ENCODE measurements at places on chromosomes 7 and 10.

GRCh38 chr10:107232013-107232412 lies 67.5 kb upstream of the SORCS1 start:
- DNase-seq: peak; percentile 10

DNA sequence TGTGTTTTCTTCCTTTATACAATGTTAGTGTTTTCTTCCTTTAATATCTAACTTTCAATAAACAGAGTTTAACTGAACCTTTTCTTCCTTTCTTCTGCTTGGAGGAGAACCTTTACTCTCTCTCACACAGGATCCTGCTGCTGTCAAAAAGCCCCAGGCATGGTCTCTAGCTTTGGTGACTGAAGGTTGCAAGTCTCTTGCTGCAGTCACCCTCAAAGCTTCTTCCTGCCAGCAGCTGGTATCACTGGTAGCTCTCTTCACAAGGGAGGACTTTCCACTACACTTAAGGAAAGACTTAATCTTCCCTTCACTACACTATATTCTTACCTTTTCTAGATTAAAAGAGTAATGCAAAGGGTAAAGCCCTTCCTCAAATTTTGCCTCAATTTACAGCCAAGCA lies 153.4 kb downstream of the SGMS1 start:
- DNase-seq: no peak

DNA sequence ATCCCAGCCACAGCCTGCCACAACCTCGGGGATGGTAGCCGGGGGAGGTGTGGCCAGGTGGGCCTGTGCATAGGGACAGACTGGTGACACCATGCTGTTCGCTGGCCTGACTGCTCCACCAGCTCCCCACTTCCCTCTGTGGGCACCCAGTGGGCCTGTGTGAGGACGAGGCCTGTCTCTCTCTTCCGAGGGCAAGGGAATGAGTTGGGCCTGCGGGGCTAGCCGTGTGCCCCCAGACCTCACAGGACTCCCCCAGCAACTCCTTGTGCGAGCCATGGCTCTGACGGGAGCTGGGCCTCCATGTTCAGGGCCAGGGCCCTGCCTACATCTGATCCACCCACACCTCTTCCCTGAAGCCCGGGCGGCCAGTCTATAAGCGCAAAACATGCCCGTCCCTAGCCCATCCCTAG lies 40.5 kb downstream of the PWWP2B start:
- DNase-seq: no peak

DNA sequence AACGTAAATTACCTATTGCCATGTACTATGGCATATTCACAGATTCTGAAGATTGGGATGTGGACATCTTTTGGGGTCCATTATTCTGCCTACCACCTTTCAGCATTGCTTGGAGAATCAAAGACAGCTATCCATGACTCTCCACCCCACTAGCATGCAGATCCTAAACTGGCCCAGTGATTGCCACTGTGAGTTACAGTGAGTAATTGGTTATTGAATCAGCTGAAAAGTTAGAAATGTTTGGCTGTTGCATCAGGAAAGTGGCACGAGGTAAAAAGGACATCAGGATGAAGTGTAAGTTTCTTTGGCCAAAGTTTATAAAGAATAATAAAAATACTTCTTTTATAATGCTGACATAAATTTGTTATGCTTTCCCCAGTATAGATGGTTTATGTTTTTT lies 148.2 kb upstream of the ETV1 start:
- no peak for DNase-seq

DNA sequence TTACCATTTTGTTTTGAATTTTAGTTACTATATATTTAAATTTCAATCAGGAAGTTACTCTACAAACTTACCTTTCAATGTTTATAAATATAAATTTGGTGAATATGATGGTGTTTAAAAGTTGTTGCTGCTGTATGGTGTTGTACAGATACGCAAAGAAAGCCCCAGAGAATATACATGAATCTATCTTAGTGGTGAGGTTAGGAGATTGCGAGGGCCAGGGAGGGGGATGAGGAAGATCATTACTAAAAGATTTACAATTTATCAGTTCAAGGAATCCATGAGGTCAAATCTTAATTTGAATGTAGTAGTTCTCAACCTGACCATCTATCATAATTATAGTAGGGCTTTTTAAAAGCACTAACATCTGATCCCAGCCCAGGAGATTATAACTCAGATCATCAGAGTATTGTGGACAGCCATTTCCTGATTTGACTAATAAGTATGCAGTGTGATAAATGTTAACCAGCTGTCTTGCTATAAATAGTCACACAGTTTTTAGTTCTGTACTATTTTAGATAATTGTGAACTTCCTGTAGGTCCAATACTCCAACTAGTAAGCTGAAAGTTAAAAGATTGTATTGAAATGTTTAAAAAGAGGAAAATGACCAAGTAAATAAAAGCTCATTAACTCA lies 23.6 kb downstream of the FAM3C start:
- no peak for DNase-seq

DNA sequence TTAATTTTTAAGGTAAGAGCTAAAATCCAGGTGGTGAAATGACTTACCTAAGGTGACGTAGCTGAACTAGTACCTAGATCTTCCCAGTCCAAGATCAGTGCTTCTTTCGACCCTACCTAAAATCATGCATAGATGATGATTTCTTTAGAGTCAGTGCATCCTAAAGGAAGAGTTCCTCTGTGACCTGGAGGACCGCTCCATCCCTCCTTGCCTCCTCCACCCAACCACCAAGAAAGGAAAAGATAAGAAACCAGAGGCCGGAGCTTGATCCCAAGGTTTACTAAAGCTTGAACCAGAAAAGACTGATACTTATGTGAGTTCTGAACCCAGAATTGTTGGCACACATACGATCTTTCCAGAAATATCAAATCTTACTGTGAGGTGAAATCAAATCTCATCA lies 101.8 kb downstream of the CABCOCO1 start:
- DNase-seq: no peak

GRCh38 chr10:581776-582330 lies 107.6 kb downstream of the DIP2C start:
- DNase-seq: no peak

- DNase-seq: no peak
Measured at GRCh38 chr10:84957427-84957826, 629.0 kb downstream of the CCSER2 start.

DNA sequence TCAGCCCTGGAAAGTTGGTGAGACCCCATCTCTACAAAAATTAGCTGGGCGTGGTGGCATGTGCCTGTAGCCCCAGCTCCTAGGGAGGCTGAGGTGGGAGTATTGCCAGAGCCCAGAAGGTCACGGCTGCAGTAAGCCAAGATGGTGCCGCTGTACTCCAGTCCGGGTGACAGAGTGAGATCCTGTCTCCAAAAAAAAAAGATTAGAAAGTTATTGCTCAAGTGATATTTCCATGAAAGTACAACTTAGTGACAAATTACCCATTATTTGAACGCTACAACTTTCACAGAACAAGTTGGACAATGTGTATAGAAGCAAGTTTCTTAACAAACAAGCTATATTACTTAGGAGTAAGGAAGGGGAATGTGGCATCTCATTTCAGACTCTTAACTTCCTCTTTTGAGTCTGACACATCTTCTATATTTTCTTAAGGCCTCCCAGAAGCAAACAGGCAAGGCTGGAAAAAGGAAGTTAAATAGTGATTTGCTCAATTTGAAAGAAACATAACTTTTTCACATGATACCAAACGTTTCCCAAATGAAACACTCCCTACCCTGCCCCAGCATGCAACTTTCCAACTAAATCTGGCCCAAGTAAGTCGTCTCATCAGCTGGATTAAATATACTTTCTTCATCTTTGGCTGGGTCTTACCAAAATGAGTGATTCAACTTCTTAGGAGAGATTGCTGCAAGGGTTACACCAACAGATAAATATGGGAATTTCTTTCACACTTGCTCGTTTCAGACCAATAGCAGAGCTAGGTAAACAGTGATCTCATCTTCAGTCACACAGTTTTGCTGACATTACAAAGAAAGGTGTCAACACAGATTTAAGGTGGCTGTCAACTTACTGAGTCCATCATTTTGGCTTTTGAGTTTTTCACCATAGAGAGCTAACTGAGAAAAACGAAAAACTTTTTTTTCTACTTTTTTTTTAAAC lies 66.3 kb upstream of the KLF6 start:
- peak; percentile 95 for DNase-seq

DNA sequence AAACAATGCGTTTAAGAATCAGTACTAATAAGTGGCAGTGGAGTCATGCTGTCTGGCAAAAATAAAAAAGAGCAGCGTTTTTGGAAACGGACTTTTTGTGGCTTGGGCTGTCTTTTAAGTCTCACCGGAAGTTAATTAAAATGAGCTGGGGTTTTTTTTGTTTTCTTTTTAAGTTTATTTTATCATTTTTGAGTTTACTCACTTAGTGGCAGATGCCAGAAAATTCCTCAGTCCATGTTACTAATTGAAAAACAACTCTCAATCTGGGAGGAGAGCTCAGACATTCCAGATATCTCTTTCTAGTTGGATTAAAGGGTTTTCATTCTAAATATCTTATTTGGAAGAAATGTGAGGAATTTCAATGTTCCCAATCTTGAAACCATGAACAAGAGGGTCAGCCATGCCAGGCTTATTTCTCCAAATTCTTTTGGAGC lies 133.8 kb upstream of the AGR3 start:
- DNase-seq: no peak

DNA sequence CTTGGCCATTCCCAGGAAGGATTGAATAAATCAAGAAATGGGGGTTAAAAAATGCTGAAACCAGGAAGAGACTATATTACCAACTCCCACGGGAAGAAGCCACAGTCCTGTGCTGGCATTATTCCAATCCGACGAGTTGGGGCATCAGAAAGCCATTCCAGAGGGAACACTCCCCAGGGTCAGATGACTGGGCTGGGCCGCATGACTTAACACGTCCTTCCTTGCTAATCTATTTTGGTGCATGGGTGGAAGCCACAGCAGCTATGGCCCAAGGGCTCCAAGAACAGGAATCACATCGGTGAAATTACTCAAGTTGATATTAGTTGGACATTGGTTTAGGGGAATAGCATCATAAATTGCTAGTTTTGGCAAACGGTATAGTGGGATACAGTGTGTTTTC lies 592.9 kb upstream of the NRP1 start:
- peak; percentile 4 for DNase-seq

GRCh38 chr7:98841179-98841997 lies 28.4 kb downstream of the TMEM130 start:
- DNase-seq: peak; percentile 76

GRCh38 chr7:43139137-43139536 lies 26.7 kb downstream of the HECW1 start:
- DNase-seq: no peak

GRCh38 chr7:23893942-23894891 lies 184.2 kb downstream of the STK31 start:
- no peak for DNase-seq

GRCh38 chr10:110695539-110695886 lies 51.4 kb downstream of the RBM20 start:
- peak; percentile 70 for DNase-seq

DNA sequence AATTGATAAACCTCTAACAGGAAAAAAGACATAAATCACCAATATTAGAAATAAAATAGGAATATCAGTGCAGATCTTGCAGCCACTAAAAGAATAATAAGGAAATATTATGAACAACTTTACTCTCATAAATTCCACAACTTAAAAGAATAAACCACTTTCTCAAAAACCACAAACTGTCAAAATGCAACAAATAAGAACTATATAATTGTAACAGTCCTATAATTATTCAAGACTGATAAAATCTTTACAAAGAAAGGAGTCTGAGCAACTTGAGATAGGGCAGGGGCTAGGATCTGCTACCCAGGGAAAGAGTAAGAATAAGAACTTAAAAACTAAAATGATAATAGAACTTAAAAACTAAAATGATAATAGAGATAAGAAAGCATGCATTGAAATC lies 169.5 kb upstream of the GDF10 start:
- no peak for DNase-seq

DNA sequence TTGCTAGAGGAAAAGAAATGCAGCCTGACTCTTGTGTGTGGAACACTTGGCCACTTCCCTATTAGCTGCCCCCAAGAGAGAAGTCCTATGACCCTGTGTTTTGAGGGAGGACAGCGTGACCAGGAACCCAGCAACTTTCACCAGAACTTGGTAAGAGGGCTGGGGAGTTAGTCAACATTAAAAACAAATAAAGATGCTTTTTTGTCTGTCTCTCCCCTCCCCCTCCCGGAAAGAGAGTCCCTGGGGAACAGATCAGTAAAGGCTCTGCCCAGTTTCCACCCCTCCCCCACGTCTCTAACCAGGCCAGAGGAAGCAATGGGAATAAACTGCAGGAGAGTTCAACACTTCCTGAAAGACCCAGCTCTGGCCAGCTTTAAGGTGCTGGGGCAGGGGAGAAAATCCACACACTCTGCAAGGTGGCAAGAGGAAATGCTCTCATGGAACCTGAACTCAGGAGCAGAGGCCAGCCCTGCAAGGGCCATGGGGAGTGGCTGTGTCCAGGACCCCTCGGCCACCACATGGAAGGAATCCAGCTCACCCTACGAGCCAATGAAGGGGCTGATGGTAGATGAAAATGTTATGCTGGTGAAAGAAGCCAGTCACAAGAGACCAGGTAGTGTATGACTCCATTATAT lies 21.5 kb downstream of the SH3PXD2A start:
- DNase-seq: peak; percentile 85

DNA sequence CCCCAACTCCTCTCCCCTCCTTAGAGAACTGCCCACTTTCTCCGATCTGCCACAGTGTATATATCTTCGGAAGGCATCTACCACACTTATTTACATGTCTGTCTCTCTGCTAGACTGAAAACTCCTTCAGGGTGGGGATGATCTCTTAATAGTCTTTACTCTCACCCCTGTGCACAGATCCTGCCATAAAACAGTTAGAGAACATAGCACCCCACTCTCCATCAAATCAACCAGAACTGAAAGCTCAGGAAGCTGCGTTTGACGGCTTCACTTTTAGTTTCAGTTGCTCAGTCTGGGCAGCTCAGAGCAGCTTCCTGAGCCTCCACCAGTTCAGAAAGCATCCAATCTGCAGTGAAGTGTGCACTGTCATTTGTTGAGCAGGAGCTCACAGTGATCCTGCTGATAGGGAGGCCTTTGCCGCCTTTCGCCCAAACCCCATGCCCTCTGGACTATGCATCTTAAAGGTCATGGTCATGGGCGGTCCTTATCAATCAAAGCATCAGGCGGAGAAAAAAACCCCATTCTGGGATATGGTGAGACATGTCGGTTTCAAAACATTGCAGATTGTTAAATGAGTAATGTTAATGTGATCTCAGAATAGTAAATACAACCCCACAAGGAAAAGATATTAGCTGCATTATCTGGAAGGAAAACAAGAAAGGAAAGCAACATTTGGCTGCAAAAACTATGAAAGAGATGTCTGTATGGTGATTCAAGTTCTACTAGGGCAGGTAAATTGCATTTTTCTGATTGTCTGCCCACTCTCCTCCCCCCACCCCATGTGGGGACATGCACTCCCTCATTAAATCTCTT lies 167.1 kb upstream of the ADO start:
- DNase-seq: peak; percentile 75

DNA sequence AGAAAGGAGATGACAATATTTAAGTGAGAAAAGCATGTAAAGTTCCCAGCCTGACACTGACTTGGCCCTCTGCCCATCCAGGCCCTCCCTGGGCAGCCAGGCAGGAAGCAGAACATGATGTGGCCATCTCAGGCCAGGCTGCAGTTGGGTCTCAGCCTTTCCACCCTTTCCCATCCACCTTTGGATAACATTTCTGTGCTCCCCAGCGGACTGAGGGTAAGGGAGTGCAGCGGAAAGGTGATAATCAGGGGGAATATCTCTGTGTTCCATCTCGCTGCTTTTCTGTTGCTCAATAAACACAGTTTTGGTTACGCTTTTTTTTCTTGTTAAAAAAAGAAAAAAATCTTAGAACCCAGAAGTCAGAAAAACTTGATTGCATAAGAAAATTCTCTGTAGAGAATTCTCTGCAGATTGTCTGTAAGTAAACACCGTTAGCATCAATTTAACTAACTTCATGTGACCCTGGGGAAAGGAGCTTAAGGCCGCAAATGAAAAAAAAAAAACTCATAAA lies 37.2 kb upstream of the TARP start:
- DNase-seq: peak; percentile 85

- no peak for DNase-seq
Measured at GRCh38 chr10:4672201-4672600, 153.8 kb upstream of the AKR1E2 start.
